ENCODE measurements at places on chromosomes 1 and 21.

DNA sequence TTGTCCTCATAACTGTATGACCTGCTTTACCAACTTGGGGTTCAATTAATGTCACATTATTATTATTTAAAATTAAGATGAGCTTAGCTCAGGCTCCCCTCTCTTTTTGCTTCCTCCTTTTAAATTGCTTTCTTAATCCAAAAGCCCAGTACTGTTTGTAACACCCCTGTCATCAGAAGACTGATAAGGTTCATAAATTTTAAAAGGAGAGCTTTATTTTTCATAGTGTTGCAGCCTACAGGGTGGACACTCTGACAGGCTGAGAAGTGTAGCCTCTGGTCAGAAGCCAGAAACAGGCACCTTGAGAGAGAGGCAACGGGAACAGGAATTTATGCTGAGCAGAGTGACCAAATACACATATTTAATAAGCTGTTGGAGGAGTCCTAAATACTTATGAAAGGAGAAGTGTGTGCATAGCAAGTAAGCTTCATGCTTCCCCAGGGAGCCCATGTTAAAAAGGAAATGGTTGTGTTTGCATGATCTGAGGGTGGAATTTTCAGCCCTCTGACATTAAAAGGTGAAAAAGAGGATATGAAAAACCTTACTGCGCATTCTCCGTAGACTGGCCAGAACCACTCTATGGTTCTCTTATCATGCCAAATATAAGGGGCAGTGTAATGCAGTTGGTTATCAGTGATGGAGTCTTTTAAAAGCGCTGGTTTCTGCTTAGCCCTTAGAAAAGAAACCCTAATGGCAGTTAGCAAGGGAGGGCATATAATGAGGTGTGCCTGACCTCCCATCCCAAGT lies 30.5 kb upstream of the FGGY start:
- no peak for DNase-seq

DNA sequence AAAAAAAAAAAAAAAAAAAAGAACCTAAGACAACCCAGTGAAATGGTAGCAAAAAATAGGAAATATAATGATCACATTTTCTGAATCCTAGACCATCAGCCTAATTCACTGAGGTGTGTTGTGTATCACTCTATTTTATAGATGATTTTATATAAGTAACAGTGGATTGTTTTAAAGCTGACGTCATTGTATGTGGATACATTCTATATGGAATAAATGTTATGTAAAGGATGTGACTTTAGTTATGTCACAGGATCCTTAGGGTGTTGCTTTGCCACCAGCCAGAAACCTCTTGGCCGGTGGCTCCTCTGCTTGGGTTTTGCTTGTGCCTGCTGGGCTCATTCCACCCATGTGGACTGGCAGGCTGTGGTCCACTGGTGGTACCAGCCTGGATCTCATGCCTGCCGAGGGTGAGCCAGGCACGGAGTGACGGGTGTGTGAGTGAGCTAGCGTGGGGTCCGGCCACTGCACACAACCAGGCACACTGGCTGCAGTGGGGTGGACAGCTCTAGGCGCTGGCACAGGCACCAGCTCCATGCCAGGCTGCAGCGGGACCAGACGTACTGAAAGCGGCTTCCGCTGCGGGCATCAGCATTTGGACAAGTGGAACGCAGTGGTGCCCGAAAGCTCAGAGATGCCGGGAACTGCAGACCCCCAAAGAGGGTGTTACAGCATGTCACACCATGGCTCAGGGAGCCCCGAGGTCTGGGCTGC lies 44.5 kb downstream of the ZBTB8OS start:
- DNase-seq: no peak

GRCh38 chr1:3779265-3779911 lies 6.8 kb downstream of the SMIM1 start:
- DNase-seq: no peak

GRCh38 chr1:77076759-77077158 lies 142.5 kb downstream of the PIGK start:
- no peak for DNase-seq

DNA sequence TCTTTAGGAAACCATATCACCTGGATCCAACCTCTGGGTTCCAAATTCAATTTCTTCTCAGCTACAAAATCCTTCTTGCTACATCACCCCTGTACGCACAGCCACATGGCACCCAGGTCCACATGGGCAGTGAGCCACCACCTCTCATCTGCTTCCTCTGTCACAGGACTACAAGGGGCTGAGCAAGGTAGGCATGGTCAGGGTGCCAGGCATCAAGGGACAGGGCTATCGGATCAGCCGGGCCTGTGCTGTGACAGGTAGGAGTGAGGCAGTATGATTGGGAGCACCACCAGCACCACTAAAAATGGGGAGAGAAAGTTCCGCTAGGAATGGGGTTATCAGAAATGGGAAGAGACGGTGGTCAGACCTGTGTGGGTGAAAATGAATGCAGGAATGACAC lies 29.4 kb downstream of the S100A6 start:
- no peak for DNase-seq

DNA sequence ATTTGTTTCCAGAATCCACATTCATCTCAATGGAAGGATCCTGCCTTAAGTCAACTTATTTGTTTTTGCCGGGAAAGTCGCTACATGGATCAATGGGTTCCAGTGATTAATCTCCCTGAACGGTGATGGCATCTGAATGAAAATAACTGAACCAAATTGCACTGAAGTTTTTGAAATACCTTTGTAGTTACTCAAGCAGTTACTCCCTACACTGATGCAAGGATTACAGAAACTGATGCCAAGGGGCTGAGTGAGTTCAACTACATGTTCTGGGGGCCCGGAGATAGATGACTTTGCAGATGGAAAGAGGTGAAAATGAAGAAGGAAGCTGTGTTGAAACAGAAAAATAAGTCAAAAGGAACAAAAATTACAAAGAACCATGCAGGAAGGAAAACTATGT lies 2.6 kb downstream of the GADD45A start:
- no peak for DNase-seq

DNA sequence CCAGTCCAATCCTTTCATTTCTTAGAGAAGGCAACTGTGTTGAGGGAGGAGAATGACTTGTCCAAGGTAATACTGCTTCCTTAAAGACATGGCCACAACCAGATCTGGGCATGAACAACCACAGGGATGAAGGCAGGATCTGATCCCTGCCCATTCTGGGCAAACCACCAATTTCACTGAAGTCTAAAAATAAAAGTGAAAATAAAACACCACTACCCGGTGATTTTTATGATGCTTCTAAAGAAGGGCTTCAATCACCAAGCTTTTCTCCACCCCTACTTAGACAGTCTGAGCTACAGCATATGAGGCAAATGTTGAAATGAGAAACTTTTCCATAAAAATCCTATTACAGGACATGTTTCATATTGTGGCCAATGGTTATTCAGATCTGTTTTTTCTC lies 133.0 kb downstream of the PTPN14 start:
- DNase-seq: no peak

DNA sequence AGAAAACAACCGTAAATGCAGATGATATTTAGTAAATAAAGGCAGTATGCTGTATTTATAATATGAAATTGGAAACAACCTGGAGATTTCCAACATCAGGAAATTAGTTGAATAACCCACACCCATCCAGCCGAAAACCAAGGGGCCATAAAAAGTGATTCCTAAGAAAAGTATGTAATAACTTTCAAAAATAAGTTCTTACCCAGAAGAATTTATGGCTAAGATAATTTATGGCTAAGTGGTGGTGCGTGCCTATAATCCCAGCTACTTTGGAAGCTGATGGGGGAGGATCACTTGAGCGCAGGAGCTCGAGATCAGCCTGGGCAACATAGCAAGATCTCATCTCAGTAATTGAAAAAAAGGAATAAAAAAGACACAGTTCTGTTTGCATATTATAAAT lies 43.2 kb downstream of the TMCO4 start:
- no peak for DNase-seq

DNA sequence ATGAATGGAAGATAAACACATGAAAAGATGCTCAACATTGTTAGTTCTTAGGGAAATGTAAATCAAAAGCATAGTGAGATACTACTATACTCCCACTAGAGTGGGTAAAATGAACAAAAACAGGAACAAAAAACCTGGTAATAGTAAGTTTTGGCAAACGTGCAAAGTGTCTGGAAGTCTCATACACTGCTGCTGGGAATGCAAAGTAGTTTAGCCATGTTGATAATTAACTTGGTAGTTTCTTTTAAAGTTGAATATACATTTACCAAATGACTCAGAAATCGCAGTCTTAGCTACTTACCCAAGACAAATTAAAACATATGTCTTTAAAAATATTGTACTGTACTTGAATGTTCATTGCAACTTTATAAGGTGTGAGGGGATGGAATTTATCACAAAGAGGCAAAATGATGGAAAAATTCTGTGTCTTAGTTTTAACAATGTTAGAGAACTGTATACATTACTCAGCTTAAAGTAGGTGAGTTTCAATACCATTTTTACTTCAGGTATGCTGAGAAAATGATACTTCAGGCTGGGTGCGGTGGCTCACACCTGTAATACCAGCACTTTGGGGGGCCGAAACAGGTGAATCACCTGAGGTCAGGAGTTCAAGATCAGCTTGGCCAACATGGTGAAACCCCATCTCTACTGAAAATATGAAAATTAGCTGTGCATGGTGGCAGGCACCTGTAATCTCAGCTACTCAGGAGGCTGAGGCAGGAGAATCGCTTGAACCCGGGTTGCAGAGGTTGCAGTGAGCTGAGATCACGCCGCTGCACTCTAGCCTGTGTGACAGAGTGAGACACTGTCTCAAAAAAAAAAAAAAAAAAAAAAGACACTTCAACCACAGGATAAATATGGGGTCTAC lies 102.3 kb downstream of the PDE4B start:
- DNase-seq: no peak

DNA sequence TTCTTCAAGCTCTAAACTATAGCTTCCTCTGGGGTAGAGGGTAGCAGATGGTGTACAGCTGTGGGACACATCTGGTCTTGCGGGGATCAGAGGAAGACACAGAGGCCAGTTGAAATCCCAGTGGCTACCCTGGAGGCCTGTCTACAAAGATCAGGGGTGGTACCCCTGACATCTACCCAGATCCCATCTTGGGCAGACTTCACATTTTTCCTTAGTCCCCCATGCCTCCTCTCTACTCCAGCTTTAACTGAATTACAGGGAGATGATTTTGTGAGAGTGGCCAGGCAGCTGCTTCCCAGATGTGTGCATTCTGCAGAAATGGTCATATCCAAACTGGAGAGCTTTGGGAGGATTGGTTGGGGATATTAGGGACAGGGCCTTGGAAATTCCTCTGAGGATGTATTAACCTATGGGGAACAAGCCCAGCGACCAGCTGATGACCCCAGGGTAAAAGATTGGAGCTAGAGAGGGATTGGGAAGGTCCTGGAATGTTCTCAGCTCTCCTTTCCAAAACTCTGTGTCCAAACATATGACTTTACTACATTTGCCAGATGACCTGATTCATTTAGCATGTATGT lies 9.6 kb upstream of the CD34 start:
- DNase-seq: no peak

GRCh38 chr1:75136195-75136815 lies 2.1 kb downstream of the LHX8 start:
- no peak for DNase-seq

DNA sequence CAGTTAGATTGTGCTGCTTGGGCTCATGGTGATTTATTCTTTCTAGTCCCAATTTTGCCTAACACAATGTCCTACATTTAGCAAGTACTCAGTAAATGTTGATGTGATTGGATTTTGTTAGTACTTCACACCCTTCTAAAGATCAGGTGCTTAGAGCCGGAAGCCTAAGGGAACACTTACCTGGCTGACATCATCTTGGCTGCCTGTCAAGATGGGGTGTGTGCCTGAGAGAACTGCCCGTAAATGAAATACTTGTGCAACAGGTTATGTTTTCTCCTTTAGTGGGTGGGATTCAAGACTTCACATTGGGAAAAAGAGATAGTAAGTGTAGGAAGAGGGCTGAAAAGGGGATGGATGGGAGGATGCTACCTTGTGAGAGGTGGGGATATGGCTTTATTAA lies 75.5 kb upstream of the MACF1 start:
- no peak for DNase-seq

GRCh38 chr1:25873120-25873519 lies 2.4 kb downstream of the PAQR7 start:
- DNase-seq: no peak

DNA sequence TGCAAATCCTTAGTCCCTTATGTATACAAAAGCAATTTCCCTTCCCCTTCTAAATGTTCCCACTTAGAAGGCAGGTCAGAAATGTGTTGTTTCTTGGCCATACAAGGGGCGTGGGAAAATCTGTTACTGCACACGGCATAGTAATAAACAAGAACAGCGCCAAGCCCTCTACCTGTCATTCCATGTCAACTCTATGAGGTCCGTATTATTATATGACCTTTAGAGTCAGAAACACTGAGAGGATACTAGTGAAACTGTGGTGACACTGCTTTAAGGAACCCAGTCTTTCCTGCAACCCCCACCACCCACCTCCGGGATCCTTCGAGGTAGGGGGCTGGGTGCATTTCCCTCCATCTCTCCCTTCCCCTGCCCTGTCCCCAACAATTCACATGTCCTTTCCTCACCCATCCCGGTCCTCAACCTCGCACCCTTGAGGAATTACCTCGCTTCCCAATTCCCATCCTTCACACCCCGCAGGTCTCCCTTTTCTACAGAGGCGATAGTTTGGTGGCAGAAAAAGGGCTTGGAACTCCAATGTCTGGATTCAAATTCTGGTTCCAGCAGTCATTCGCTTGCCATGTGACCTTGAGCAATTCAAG lies 647 bp downstream of the SDHB start:
- DNase-seq: no peak

DNA sequence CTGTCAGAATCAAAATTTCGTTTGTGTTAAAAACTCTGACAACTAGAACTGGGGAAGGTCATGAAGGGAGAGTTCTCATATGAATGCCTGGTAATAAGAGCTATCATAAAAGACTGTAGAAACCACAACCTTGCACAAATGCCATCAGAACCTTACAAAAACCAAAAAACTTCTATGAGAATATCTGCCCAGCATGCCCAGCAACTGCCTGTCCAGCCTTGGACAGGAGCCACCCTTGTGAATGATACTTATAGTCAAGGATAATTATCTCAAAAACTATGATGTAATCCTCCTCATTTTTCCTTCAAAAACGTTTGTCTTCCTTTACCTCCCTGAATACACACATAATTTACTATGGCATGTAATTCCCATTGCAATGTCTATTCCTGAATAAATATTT lies 53.4 kb upstream of the C1orf185 start:
- DNase-seq: no peak

GRCh38 chr1:96464066-96464465 lies 257.5 kb upstream of the PTBP2 start:
- no peak for DNase-seq

- no peak for DNase-seq
These were observed 21.1 kb upstream of the ETS2 start for GRCh38 chr21:38784458-38785266.

DNA sequence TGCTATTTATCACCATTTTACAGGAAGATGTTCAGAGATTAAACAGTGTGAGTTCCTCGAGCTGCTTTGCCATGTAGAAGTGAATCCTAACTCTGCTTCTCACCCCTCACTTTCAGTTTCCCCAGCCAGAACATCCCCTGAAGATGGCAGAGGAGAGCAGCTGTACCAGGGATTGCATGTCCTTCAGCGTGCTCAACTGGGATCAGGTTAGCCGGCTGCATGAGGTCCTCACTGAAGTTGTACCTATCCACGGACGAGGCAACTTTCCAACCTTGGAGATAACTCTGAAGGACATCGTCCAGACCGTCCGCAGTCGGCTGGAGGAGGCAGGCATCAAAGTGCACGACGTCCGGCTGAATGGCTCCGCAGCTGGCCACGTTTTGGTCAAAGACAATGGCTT lies 16.9 kb downstream of the TENT5C start:
- DNase-seq: no peak

GRCh38 chr1:235289859-235290739 lies 37.9 kb downstream of the ARID4B start:
- no peak for DNase-seq

- no peak for DNase-seq
These were observed 162.5 kb upstream of the RNPC3 start for GRCh38 chr1:103363008-103363365.

GRCh38 chr1:194056169-194056568 lies 869.8 kb upstream of the B3GALT2 start:
- DNase-seq: no peak
